ENCODE measurements at places on chromosomes 12 and 14.
A peak's percentile ranks its signal among the peaks of the same experiment; 100 is the strongest.

DNA sequence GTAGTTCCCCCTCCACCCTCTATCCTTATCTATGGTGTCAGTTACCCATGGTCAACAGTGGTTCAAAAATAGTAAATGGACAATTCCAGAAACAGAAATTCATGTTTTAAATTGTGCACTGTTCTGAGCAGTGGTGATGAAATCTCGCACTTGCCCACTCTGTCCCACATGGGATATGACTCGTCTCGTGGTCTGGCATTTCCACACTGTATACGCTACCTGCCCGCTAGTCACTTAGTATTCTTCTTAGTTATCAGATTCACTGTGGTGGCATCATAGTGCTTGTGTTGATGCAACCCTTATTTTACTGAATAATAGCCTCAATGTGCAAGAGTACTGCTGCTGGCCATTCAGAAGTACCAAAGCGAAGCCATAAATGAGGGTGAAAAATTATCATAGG, 507.0 kb downstream of the SNAPC1 start:
- H3K4me1 ChIP-seq: no peaks in the 10 kb centered on the region
- no peaks in the 10 kb centered on the region for H3K36me3 ChIP-seq
- DNase-seq: no peak
- no peaks in the 10 kb centered on the region for H3K27me3 ChIP-seq
- H3K4me3 ChIP-seq: no peak overlapping the region
- no peak overlapping the region for H3K27ac ChIP-seq

GRCh38 chr14:106875503-106875902, 1349.1 kb downstream of the TMEM121 start:
- no peak for DNase-seq
- no peaks in the 10 kb centered on the region for H3K27me3 ChIP-seq
- H3K4me1 ChIP-seq: no peaks in the 10 kb centered on the region
- H3K27ac ChIP-seq: no peak overlapping the region

- no peak overlapping the region for H3K27ac ChIP-seq
- no peaks in the 10 kb centered on the region for H3K4me1 ChIP-seq
- no peak overlapping the region for H3K4me3 ChIP-seq
- DNase-seq: no peak
- H3K27me3 ChIP-seq: no peaks in the 10 kb centered on the region
Observed at GRCh38 chr12:10956085-10956484, 17.0 kb upstream of the TAS2R14 start.

GRCh38 chr12:7113389-7113871, 4.4 kb upstream of the C1RL start:
- peak overlapping the region; percentile 72 for H3K27ac ChIP-seq
- H3K27me3 ChIP-seq: no peaks in the 10 kb centered on the region
- peaks cover 37% of the 10 kb centered on the region for H3K36me3 ChIP-seq
- no peak for DNase-seq
- no peak overlapping the region for H3K4me3 ChIP-seq
- peaks cover 38% of the 10 kb centered on the region for H3K4me1 ChIP-seq

GRCh38 chr12:6198985-6199530, 1.1 kb upstream of the CD9 start:
- H3K4me1 ChIP-seq: peaks cover 63% of the 10 kb centered on the region
- no peak for DNase-seq
- H3K4me3 ChIP-seq: peak overlapping the region; percentile 98
- H3K27ac ChIP-seq: peak overlapping the region; percentile 95
- no peaks in the 10 kb centered on the region for H3K27me3 ChIP-seq

DNA sequence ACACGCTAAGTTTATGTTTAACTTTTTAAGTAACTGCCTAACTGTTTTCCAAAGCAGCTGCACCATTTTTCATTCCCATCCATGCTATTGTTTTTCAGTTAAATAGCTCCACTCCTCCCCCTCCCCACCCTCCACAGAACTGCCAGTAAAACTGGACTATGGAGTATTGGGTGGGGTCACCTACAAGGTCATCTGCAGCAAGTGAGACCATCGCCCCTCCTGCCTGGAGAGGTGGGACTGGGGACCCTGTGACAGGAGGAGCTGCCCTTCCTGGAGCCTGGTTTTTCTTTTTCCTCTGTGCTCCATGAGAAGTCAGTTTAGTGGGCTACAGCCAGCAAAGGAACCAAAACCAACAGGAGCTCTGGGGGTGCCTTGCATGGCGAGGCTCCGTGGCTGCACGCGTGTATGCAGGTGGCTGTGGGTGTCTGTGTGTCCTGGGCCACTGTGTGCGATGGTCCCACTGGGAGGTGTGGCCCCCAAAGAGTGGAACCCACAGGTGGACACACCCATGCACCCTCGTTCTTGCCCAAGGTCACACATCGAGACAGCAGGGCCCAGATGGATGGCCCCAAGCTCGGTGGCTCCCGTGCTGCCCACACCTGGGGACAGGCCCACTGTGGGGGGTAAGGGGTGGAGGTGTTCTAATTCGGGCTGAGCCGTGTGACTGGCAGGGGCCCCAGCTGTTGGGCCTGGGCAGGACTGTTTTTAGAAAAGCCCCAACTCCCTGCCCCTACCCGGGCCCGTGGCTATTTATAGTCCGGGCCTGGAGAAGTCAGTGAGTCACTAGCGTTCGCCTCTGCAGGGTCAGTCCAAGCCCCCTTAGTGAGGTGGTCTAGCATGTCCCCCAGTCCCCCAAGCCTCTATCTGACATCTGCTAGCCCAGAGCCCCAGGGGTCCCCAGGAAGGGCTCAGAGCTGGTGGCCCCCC, 2.3 kb upstream of the ADSS1 start:
- H3K27ac ChIP-seq: peak overlapping the region; percentile 58
- H3K4me1 ChIP-seq: peaks cover 35% of the 10 kb centered on the region
- no peak overlapping the region for H3K4me3 ChIP-seq

- H3K27me3 ChIP-seq: no peaks in the 10 kb centered on the region
- no peaks in the 10 kb centered on the region for H3K4me1 ChIP-seq
- H3K36me3 ChIP-seq: no peaks in the 10 kb centered on the region
- DNase-seq: no peak
- no peak overlapping the region for H3K27ac ChIP-seq
- H3K4me3 ChIP-seq: no peak overlapping the region
Observed at GRCh38 chr14:70987041-70987440, 79.8 kb downstream of the PCNX1 start.

DNA sequence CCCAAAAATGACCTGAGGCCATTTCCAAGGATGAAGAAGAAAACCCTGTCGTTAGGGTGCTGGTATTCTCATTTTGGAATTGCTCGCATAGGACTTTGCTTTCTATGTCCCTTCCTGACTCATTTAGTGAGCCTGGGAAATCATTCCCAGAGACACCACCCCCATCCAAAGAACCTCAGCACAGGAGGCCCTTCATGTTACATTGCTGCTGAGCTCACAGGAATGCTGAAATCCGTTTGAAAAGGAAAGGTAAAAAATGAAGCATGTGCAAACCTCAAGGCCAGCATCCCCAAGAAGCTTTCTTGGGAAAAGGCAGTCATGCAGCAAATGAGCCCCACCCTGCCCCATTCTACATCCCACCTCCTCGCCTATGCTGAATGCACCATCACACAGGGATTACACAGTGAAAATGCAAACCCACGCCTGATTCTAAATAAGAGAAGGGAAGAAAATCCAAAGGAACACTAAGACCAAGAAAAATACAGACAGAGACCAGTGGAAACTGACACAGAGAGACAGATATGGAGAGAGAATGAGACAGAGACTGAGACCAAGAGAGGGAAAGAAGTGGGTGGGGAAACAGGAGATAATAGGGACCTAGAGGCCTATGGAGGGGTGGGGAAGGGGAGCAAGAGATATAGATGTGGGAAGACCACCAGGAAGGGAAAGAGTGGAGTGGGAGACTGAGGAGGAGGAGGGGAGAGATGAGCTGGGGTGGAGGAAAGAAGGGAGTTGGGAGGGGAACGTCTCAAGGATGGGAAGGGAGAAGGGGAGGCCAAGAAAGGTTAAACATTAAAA, 33.5 kb downstream of the NIN start:
- H3K27me3 ChIP-seq: no peaks in the 10 kb centered on the region
- peaks cover 19% of the 10 kb centered on the region for H3K36me3 ChIP-seq
- H3K27ac ChIP-seq: no peak overlapping the region
- no peak for DNase-seq
- no peaks in the 10 kb centered on the region for H3K4me1 ChIP-seq
- no peak overlapping the region for H3K4me3 ChIP-seq

- H3K27me3 ChIP-seq: no peaks in the 10 kb centered on the region
- H3K4me3 ChIP-seq: no peak overlapping the region
- DNase-seq: peak; percentile 37
- H3K36me3 ChIP-seq: no peaks in the 10 kb centered on the region
- peaks cover 39% of the 10 kb centered on the region for H3K4me1 ChIP-seq
- peak overlapping the region; percentile 73 for H3K27ac ChIP-seq
Observed at GRCh38 chr12:121288986-121289385, 7.5 kb downstream of the CAMKK2 start.

DNA sequence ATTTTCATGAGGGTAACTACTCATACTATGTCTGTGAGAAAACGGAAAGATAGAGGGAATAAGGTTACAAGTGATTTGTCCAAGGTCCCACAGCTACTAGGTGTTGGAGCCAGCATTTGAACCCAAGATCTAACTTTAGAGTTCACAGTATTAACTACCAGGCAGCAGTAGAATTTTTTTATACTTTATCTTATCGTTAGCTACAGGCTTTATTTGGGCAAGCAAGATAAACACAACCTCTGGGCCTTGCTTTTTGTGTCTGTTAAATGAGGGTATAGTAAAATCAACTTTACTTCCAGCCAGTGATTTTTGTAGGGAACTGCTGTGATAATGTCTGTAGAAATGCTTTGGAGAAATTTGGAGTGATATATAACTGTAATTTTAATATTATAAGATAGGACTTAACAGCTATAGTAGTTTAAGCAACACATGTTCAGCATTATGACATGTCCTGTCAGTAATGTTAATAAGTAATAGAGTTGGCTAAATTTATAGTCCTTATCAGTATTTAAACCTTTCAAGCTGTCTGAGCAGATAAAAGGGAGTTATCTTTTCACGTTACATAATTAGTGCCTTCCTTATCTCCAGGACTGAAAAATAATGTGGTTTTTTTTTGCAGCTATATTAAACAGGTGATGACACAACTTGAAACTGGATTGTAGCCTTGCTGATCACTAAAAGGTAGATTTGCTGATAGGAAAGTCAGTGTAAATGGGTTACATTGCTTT, 12.8 kb downstream of the LEMD3 start:
- no peaks in the 10 kb centered on the region for H3K27me3 ChIP-seq
- H3K4me1 ChIP-seq: no peaks in the 10 kb centered on the region
- no peak overlapping the region for H3K27ac ChIP-seq

GRCh38 chr12:12439636-12440035, 82.8 kb downstream of the BORCS5 start:
- no peaks in the 10 kb centered on the region for H3K27me3 ChIP-seq
- no peak overlapping the region for H3K4me3 ChIP-seq
- no peak for DNase-seq
- peaks cover 11% of the 10 kb centered on the region for H3K4me1 ChIP-seq
- no peak overlapping the region for H3K27ac ChIP-seq

DNA sequence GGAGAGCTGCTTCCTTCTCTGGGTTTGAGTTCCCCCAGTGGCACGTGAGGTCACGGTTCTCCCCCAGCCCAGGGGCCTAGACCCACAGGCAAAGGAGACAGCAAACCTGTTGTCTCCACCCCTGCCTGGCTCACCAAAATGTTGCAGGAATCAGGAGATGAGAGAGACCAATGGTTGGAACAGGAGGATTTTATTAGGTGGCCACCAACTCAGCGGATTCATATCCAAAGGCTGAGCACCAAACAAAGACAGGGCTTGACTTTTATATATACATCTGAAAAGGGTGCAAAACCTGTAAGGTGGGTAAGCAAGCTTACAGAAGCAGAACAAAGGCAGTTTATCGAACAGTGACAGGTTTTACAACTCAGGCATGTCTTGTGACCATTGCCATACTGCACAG, 9.2 kb upstream of the ADAM21 start:
- no peaks in the 10 kb centered on the region for H3K4me1 ChIP-seq
- no peak overlapping the region for H3K4me3 ChIP-seq
- peaks cover 45% of the 10 kb centered on the region for H3K36me3 ChIP-seq
- no peak overlapping the region for H3K27ac ChIP-seq

GRCh38 chr14:82055515-82056115, 522.0 kb upstream of the SEL1L start:
- no peaks in the 10 kb centered on the region for H3K27me3 ChIP-seq
- H3K4me1 ChIP-seq: no peaks in the 10 kb centered on the region
- no peaks in the 10 kb centered on the region for H3K36me3 ChIP-seq
- no peak overlapping the region for H3K4me3 ChIP-seq
- no peak for DNase-seq

DNA sequence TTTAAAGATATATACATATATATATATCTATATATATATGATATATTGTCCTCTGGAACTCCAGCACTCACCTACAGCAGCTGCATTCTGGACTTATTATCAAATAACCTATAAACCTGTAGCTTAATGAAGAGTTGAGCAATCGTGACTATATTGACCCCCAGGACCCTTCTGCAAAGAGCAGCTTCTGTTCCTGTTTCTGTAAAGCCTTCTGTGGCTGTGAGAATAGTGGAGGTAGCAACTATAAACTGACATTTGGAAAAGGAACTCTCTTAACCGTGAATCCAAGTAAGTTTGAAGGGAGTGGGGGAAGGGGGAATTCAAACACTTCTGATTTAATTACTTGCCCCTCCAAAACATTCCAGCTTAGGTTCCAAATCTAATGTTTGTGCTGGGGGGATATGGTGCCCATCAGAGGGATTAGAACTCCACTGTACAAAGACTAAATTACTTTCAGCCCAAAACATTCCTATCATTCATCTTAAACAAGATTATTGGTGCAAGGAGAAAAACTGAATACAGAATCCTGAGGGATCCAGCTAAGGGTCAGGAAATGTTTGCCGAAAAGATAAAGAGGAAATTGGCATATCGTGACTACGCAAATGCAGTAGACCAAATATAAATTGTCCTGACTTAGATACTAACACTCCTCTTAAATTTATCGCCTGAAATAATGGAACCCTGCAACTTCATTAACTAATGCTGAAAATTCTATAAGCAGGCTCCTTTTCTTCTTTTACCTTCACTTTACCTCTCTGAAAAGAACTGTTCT, 106.1 kb downstream of the DAD1 start:
- no peaks in the 10 kb centered on the region for H3K27me3 ChIP-seq
- H3K4me1 ChIP-seq: peaks cover 6% of the 10 kb centered on the region
- no peaks in the 10 kb centered on the region for H3K36me3 ChIP-seq
- DNase-seq: no peak
- H3K27ac ChIP-seq: no peak overlapping the region

- H3K36me3 ChIP-seq: no peaks in the 10 kb centered on the region
- no peak overlapping the region for H3K4me3 ChIP-seq
Observed at GRCh38 chr14:103184046-103184445, 60.8 kb downstream of the TNFAIP2 start.

- no peak for DNase-seq
- no peak overlapping the region for H3K27ac ChIP-seq
- H3K27me3 ChIP-seq: no peaks in the 10 kb centered on the region
- H3K36me3 ChIP-seq: no peaks in the 10 kb centered on the region
Observed at GRCh38 chr12:102050660-102051430, 10.9 kb downstream of the WASHC3 start.

All from tibial nerve (tissue), 4 donors.